ENCODE measurements at places on chromosomes 6 and 20.

DNA sequence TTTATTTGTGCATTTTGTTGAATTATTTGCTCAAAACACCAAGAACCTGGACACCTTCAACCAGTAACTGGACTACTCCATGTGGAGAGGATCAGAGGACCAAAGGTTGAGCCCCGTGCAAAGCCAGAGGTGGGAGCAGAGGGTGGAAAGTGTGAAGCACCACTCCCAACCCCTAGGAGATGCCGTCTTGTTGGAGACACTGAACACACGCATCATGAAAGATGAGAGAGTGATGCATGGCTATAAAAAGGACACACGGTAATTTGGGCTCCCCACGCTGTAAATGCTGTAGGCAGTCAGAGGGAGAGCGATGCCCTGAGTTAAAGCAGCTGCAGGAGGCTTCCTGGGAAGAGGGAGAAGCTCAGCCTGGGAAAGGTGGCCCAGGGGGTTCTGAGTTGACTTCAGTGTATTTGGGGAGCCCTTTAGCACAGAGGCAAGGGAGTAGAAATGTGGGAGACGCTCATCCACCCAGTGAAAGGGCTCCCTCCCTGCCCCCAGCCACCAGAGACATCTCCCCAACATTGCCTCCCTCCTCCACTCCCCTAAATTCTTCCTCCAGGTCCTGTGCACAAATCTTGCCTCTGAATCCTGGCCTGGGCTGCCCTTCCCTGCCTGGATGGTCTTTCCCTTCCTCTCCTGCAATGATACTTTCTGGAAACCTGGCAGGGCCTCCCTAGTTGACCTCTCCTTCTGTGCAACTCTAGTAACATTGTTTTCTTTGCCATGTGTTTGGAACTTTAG lies 55.8 kb upstream of the IYD start:
- DNase-seq, result no peak

DNA sequence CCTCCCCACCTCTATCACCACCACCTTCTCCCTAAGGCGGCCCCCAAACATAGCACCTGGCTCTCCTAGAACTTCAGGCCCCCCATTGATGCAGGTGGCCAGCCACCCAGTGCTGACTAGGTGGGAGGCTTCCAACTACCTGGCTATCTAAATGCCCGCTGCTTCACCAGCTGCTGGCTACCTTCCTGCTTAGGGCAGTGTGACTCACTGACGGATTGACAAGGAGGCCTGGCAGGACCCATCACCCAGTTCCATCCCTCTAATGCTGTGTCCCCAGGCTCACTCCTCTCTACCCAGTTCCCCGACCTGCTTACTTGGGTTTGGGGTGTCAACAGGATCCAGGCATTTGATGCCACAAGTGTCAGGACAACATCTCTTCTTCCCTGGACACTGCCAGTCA lies 1.1 kb downstream of the SLPI start:
- no peak for DNase-seq

DNA sequence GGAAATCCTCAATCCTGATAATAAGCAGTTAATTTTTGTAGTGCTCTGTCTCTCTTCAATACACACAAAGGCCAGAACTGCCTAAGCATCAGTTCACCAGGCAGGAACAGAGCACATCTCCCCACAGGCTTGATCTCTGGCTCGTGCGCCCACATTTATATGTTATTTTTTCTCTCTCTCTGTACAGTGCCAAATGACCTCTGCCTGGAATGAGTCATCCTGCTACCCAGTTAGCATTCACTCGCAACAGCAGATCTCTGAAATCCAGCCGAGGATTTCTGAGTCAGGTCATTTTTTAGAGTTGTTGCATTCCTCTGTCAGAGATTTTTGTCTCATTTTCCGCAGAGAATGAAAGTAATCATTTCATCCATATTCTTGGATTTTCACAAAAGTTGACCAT lies 107.1 kb downstream of the COL12A1 start:
- DNase-seq, result no peak

DNA sequence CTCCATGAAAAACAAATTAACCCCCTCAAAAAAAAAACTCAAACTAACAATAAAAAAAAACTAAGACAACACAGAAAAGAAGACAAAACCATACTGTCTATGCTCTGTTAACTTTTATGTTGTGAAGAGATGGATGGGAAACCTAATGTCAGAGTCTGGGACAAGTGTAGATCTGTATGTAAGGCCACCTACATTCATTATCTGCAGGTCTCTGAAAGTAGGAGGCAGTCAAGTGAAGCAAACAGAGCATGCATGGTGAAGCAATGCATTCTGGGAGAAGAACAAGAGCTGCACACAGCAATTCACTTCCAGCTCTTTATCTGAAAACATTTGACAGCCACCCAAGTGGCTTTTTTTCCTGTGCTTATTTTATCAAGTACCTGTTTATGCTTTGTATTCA lies 452.0 kb downstream of the EPHA7 start:
- no peak for DNase-seq

DNA sequence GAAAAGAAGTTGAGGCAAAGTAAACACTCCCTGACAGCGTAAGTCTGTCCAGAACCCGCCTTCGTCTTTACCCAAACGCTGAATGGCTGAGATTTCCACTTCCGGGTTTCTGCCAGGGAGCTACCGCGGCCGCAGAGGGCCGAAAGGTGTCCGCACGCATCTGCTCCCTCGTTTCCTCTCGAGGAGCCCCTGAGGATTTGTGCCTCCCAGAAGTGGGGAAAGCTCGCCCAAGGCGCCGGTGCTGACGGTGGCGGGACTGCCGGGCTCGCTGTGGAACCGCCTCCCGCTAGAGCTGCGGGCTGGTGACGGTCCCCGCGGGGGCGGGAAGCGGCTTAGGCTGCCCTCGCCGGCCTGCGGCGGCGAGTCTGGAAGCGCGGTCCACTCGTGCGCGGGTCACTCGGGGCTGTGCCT lies 1760.2 kb upstream of the DEFB115 start:
- no peak for DNase-seq

DNA sequence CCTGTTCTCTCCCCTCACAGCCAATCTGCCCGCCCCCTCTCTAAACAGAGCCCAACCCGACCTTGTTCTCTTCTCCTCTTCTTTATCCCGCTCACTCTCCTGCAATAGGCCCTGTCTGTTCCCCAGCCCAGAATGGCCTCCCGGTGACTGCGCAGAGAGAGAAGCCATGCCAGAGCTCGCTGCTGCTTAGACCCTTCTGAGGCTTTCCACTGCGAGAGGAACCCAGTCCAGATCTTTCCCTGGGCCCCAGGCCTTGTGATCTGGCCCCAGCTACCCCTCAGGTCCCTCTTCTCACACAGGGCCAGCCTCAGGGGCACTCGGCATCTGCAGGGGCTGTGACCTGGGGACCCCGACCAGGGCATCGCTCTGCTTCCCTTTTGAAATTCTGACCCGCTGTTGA lies 58.1 kb downstream of the TMEM242 start:
- no peak for DNase-seq

DNA sequence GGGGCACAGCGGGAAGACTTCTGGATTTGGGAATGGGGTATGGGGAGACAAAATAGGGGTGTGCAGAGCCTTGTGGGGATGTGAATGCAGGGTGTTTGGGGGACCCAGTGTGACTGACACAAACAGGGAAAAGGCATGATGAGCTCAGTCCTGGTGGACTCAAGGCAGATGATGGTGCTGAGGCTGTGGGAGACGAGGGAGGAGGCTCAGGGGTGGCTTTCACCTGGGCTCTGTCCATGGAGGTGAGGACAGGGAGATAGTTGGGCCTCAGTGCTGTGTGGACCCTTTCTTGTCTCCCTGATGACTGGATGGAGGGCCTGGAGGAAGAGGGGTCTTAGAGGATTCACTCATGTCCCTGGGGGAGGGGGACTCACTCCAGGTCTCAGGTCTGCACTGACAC lies 26.2 kb upstream of the MICB start:
- DNase-seq, result no peak

DNA sequence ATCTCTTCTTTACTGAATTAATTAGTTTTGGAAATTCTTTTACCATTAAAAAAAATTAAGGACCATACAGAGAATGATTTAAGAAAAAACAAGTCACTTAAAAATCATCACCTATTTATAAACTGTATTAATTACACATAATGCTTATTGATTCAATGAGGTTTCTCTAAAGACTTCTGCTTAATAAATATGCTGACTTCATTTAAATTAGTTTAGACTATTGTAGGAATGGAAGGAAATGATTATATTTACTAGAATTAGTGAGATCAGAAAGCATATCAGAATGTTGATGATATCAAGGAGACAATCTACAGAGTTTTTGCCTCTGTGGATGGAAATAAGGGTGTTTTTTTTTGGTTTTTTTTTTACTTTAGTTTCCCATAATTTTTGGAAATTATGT lies 34.6 kb upstream of the SMIM28 start:
- DNase-seq, result no peak

- DNase-seq, result no peak
Observed at GRCh38 chr6:109292420-109292819, 89.8 kb downstream of the CD164 start.

GRCh38 chr6:88538130-88538706 lies 372.1 kb upstream of the CNR1 start:
- DNase-seq, result no peak

DNA sequence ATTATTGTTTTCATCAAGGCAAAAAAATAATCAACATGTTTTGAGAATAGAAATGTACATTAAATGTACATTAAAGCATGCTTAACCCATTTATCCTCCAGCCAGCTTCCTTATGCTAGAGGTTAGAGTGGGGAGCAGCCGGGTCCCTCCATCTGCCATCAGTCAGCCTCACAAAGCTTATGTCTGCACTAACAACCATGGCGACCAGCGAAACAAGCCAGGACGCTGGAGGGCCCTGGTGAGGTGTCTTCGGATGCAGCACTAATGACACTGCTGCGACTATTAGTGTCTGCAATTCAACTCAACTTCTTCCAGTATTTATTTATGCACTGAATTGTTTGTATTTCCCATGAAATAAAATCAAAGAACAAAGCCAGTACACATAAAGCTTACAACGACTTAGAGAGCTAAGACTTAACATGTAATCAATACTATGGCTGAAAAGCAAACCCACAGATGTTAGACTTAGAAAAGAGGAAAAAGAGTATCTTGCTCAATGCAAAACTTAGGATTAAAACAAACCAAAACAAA lies 6.8 kb downstream of the CLDN20 start:
- DNase-seq, result no peak

All from activated naive CD4-positive, alpha-beta T cell treated with Interleukin-2 at 50 U/mL for 16 hours (primary cell).